ENCODE measurements at places on chromosomes 7 and 10.

GRCh38 chr7:139854124-139854511 is 25.1 kb downstream of the TBXAS1 start:
- DNase-seq, result no peak

DNA sequence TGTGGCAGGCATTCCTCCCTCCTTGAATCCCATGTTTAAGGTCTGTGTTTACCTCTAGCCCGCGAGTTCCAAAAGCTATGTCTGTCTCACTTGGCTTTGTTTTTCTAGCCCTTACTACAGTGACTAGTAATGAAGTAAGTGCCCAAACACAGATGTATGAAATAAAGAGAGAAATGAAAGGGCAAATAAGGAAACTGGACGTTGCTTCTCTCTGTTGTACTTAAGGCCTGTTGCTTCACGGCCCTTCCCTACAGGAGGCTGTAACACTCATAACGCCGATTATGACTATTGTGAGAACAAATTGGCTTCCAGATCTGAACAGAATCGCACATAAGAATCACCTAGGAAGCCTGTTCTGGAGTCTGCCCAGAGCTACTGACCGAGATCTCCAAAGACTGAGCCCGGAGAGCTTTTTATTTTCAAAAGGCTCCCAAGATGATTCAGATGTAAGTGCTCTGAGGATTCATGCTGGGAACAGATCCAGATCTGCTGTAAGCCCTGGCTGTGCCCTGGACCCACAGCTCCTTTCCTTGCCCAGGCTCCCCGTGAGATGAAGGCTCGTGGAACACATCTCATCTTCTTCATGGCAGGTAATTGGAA is 432.6 kb downstream of the SDK1 start:
- DNase-seq, result no peak

DNA sequence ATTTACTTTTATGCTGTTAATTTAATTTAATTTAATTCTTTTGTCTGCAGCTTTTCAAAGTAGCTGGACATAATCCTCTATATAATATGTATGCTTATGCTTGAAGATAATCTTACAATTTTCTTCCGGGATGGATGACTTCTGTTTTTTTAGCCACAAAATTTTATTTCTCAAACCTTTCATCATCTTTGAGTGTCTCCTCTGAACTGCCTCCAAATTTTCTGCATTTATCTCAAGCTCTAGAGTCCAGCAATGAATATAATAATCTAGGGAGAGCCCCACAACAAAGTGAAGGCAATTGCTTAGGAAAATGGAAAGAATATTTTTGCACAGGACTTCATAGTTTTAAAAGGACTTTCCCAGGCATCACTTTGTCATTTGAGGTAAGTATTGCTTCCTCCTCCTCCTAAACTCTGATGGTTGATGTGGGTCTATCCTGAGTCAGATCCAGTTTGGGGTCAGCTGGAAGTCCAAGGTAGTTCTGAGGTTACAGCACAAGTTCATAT is 53.7 kb upstream of the FAM3C start:
- no peak for DNase-seq

DNA sequence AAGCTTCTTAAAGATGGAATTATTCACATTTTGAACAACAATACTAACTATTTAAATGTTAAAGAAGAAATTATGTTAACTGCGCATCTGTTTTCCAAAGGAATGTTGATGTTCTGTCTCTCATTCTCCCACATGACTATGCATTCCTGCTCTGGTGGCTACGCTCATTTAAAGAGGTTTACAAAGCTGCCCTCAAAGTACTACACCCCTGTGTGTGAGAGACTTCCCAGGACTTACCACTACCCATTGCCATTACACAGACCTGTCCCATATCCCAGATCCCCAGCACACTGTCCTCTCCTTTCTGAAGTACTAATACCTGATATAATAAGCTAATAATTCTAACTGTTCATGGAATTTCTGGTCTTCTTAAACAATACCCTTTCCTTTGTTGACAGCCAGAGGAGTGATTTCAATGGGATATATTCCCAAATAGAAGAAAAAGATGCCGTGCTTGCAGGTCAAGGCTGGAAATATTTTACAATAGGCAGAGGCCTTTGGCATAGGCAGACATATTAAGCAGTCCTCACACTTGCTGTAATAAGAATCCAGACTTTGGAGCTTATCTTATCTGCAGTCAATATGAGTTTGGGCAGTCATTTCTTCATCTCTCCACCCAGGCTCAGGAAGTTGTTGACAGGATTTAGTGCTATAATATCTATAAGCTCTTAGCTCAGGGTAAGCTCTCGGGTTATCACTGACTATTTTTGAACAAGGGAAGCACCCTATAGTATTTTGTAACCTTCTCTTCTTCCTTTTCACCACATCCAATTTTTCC is 12.2 kb downstream of the LIPF start:
- no peak for DNase-seq

GRCh38 chr10:29142516-29143314 is 146.2 kb upstream of the LYZL1 start:
- no peak for DNase-seq

GRCh38 chr10:102624751-102625645 is 19.3 kb upstream of the TRIM8 start:
- DNase-seq, result no peak

DNA sequence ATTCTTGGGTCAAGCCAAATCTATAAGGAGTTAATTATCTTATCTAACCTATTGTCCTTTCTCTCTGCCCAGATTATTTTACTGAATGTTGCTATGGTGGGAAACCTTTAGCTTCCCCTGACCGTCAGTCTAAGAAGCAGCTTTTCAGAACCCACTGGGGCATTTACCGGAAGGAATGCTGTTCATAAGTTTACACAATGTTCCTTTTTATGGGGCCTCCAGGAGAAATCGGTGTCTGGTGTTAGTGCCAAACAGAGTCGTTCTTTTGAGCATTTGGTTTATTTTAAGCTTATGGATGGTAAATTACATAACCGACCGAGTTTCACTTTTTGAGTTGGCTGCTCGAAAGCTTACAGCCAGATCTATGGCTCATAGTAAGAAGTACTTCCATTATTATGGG is 111.9 kb downstream of the CACNB2 start:
- DNase-seq, result no peak

DNA sequence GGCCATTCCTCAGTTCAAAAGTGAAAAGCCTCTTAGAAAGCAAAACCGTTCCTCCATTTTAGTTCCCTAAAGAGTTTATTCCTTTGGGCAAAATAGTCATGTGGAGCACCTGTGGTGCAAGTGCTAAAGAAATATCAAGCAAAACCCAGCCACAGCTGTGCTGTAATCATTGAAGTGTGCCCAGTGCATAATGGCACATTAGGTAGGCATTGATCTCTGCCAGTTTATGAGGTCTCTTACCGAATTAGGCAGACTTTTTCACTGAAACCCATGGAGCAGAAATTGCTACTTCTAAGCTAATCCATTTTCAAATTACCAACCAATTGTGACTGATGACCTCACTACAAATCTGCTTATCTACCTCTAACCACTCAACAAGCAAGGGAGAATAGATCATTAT is 97.2 kb upstream of the SEMA3A start:
- no peak for DNase-seq

DNA sequence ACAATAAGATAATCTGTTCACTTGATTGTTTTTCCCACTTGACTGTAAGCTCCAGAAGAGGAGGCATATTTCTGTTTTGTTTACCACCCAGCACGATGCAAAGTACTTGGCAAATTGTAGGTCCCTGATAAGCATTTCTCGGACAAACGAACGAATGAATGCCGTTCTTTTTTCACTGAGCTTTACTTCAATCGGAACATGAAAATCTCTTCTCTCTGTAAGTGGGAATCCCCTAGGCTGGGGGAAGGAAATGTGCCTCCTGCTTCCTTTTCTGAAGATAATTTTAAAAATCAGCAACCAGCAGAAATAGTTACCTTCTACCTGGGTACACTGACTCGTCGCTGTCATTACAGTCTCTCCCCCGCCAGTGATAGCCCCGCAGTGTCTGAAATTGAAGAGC is 102.9 kb downstream of the AOAH start:
- DNase-seq, result no peak

- no peak for DNase-seq
Observed at GRCh38 chr7:112049555-112050249, 156.5 kb downstream of the DOCK4 start.

GRCh38 chr7:26440233-26441001 is 148.8 kb downstream of the SNX10 start:
- no peak for DNase-seq

DNA sequence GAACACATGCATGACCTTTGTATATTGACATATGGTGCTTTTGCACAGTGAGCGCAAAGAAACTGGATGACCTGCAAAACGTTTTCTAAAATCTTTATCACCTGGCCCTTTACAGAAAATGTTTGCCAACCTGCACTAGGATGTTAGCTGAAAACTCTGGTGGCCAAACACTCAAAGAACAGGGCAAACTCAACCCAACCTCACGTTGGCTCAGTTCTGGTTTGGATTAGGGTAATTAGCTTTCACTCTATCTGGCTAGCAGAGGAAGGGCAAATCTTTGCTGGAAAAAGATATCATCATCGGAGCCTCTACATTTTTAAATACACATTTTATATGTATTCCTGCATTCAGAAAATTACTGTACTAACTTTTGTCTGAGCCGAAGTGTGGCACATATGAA is 688.9 kb downstream of the PHTF2 start:
- no peak for DNase-seq

Measured in T-helper 2 cell (primary cell).